Central memory CD4-positive, alpha-beta T cell (primary cell): ENCODE measurements at places on chromosomes 12 and 14.

DNA sequence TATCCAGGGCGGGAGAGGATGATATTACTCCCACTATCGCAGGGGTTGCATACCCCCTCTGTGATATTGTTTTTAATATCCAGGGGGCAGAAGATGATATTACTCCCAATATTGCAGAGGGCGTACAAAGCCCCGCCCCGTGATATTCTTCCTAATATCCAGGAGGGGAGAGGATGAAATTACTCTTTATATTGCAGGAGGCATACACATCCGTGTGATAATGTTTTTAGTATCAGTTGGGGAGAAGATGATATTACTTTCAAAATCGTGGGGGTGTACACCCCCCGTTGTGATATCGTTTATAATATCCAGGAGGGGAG lies 52.9 kb upstream of the OXA1L start:
- DNase-seq, result no peak

DNA sequence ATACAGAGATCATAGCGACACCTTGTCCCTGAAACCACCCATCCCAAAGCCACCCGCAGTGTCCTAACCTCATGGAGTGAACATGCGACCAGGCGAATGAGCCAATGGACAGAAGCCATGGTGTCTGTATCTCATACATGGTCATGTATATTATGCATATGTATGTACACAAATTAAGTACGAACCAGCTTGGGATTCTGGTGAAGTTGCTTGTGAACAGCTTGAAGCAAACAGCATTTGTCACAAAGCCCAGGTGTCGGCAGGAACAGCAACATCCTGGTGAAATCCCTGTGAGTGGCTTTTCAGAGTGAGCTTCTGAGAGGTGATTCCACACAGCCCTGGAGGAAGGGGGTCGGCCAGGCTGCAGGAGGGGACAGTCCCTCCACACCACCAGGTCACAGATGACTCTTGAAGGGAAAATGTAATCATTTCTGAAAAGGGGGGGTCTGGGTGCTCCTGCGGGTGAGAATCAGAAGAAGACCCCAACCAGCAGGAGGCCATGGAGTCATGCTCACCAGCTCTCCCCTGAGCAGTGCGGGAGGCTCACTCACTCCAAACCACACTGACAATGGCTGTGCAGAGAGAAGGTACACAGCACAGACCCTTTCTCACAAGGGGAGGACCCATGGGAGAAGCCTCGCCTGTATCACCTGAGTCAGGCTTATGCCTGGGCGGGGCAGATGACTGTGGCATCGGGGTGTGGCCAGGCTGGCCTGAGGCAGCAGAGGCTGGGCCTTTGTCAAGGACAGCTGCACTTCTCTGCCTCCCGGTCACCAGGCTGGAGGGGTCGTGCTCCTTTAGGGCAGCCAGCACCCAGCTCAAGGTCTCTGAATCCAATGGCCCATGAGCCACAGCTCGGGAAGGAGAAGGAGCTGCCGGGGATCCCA lies 14.3 kb downstream of the CHGA start:
- no peak for DNase-seq

GRCh38 chr12:51838762-51839161 lies 9.8 kb downstream of the FIGNL2 start:
- DNase-seq, result no peak

GRCh38 chr12:122139266-122139665 lies 34.8 kb downstream of the IL31 start:
- no peak for DNase-seq

GRCh38 chr12:6040815-6041214 lies 83.7 kb downstream of the VWF start:
- no peak for DNase-seq

DNA sequence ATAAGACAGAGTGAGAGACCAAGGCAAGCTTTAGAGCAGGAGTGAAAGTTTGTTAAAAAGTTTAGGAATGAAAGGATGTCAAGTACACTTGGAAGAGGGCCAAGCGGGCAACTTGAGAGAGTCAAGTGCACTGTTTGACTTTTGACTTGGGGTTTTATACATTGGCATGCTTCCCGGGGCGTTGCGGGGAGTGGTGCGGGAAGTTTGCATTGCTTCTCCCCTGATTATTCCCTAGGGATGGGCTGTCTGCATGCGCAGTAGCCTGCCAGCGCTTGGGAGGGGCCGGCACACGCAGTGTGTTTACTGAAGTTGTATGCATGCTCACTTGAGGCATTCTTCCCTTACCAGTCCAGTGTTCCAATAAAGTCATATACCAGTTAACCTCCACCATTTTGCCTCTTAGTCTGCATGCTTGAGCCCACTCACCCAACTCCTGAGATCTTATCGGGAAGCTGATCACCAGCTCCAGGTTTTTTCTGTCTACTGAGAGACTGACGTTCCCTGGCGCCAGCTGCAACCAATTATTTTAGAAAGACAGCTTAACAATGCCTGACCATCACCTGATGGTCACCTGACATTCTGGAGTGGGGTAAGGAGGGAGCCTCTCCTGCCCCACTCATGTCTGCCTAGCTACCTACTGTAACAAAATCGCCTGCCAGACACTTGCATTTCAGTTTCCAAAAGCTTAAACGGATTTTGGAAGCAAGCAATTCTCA lies 53.2 kb downstream of the DACT1 start:
- DNase-seq, result no peak

DNA sequence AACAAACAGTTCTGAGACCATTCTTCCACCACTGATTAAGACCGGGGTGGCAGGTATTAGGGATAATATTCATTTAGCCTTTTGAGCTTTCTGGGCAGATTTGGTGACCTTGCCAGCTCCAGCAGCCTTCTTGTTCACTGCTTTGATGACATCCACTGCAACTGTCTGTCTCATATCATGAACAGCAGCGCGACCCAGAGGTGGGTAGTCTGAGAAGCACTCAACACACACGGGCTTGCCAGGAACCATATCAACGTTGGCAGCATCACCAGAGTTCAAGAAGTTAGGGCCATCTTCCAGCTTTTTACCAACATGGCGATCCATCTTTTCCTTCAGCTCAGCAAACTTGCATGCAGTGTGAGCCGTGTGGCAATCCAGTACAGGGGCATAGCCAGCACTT lies 16.9 kb downstream of the AEBP2 start:
- no peak for DNase-seq

DNA sequence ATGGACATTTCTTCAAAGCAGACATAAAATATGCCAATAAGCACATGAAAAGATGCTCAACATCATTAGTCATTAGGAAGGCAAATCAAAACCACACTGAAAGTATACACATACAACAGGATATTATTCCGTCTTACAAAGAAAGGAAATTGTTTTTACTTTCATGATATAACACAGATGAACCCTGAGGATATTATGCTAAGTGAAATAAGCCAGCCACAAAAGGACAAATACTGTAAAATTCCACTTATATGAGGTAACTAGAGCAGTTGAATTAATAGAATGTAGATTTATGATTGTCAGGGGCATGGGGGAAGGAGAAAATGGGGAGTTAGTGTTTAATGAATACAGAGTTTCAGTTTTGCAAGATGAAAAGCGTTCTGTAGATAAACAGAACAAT lies 4.2 kb downstream of the ACYP1 start:
- no peak for DNase-seq

DNA sequence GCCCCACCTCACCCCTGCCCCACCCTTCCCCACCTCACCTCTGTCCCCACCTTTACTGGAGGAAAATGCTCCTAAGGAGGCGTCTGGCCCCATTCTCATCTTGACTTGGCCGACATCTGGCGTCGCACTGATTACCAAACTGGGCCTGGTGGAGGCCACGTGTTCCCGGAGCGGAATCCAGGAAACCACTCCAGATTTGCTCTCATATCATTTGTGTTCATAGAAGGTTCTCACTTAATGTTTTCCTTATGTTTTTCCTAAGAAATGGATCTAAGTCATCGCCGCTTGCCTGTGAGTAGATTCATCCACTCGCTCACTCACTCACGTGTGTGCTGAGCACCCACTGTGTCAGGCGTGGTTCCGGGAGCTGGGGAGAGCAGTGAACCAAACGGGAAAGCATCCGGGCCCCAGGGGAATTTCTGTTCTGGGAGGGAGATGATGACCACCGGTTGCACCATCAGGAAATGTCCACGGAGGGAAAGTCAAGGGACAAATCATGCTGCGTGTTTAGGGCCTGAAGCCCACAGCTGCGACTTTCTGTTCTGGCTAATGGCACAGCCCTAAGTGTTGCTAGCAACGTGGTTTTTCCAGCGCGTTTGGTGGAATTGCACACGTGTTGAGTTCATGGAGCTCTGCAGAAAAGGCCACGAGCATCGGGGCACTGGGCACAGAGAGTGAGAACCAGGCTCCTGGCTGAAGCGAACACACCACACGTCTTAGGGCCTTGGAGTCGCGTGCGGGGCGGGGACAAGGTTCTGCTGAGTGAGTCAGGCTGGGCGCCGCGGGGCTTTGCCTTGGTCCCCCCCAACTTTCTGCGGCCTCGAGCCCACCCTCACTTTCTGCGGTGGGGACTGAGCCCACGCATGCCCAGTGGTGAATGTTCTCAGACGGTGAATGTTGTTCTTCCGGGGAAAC lies 57.7 kb downstream of the ADGRD1 start:
- DNase-seq, result no peak

DNA sequence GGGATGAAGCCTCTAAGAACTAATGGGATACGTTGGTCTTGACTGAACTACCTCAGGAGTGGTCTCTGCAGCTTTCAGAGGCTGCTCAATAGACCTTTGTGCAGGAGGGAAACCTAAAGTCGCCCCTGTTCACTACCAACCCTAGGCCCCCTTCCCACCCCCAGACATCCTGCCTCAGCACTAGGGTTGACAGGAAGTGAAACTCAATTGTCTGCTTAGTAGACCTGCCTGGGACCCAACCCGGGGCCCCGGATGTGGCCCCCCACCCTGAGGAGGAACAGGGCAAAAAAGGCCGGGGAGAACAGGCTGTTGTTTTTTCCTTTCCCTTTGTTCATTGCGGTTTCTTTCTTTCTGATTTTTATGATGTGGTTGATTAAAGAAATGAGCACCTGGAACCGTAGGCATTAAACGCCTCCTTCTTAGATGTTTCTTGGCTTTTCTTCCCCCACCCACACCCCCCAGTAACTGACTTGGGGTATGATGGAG lies 1.6 kb upstream of the DGKA start:
- DNase-seq, result peak; percentile 96

DNA sequence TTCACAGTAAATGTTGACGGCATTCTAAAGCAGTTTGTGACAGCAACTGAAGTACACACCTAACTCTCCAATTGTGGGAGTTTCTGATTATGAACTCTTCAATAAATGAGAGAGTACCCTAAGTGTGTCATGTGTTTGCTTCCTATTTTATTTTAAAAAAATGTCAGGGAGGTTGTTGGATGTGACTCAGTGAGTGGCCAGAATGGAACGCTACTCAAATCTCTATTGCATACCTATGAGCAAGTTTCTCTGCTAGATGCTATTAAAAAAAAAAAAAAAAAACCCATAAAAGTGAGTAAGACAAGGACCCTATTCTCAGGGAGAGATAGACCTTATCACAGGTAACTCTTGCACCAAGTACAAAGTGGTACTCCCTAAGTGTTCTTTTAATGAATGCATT lies 256.6 kb downstream of the BTG1 start:
- DNase-seq, result no peak

- DNase-seq, result no peak
Measured at GRCh38 chr14:60807971-60808370, 73.4 kb downstream of the MNAT1 start.

DNA sequence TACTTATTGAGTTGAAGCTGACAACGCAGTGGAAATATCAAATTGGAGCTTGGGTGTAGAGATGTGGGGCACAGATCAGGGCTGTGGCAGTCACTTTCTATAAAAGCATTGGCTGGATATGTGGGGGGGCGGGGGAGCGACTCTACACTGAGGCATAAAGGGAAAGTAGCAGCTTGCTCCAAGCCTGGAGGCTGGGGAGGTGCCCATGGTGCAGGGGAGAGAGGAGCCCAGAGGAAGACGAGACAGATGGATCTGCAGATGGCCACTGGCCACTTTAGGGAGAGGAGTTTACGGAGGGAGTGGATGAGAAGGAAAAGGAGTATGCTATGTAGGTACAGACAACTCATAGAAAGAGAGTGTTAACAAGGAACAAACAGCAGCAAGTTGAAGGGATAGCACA lies 13.5 kb upstream of the NGB start:
- DNase-seq, result no peak

DNA sequence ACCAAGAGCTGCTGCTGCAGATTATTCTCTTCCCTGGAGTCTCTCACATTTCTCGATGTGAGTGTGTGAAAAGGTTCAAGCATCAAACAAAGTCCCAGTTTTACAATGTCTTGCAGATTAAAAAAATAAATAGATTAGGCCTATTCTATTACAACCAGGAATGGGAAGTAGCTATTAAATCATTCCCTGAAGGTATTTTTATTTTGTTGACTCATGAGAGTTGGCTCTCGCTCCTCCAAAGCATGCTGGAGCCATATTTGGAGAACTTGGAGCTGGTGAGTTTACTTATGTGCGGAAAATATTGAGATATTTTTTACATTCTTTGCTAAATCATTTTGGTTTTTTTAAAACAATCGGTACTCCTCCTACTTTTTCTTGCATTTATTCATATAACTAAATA lies 572.3 kb downstream of the ETNK1 start:
- no peak for DNase-seq

DNA sequence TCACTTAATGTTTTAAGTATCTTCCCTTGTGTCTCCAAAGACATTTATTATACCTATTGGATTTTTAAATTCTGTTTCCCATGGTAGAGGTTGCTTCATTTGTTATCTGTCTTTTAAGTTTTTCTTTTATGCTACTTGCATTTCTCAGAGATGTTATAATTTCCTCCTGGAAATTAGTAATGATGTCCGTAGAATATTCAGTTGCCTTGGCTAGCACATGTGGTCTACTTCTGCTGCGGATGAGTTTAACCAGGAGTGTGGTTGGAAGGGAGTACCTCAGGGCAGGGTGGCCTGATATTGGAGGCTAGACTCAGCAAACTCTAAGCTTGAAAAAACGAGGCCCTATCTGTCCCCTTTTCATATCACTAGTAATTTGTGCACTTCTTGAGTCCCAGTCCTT lies 8.8 kb upstream of the EVL start:
- DNase-seq, result no peak

DNA sequence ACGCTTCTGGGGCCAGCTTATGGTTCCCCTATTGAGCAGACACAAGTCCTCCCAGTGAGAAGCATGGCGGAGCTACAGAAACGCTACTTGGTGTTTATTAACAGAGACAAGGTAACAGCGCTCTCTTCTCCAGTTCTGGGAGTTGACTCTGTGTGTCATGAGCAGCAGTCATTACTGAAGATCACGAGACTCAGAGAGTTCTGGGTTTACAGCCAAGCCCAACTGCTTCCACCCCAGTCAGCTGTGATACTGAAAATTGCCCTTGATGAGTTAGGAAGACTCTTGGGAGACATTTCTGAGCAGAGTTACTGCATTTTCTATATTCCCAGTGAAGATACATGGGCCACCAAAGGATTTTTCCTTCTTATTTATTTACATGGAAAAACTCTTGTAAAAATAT lies 48.6 kb downstream of the CFAP251 start:
- no peak for DNase-seq

DNA sequence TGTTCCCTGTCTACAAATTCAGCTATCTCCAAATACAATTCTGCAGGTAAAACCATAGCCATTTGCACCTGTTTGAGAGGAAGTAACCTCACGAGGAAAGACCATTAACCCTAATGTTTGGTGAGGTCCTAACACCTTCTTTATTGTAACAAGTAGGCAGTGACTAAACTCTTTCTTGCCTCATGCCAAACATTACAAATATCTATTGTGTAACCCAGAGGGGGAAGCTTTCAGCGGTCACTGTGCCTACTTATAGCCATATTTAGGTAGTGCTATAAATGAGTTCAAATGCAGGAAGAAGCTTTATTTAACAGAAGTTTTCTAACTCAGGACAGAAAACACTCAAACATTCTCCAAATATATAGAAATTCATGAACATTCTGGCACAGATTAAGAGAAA lies 252.7 kb downstream of the LRFN5 start:
- DNase-seq, result no peak

- no peak for DNase-seq
Measured at GRCh38 chr12:7716381-7716780, 5.1 kb downstream of the DPPA3 start.
